Mesendoderm (in vitro differentiated cells): ENCODE measurements at places on chromosomes 2 and 18.

DNA sequence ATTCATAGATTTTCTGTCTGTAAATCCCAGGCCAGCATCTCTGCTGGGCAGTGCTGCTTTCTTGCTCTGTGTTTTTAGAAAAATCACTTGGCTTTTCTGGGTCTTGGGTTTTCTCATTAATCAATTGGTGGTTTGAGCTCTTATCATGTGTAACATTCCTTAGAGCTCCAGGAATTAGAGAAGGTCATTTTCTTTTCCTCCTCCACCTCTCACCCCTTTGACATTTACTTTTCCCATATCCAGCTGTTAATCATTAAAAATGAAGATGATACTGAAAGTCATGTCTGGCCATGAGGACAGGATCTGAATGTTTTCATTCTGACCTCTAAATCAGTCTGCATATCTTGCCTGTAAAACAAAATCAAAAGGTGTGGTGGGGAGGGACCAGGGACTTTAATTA lies 111.0 kb downstream of the LRRTM1 start:
- DNase-seq, result peak; percentile 68

DNA sequence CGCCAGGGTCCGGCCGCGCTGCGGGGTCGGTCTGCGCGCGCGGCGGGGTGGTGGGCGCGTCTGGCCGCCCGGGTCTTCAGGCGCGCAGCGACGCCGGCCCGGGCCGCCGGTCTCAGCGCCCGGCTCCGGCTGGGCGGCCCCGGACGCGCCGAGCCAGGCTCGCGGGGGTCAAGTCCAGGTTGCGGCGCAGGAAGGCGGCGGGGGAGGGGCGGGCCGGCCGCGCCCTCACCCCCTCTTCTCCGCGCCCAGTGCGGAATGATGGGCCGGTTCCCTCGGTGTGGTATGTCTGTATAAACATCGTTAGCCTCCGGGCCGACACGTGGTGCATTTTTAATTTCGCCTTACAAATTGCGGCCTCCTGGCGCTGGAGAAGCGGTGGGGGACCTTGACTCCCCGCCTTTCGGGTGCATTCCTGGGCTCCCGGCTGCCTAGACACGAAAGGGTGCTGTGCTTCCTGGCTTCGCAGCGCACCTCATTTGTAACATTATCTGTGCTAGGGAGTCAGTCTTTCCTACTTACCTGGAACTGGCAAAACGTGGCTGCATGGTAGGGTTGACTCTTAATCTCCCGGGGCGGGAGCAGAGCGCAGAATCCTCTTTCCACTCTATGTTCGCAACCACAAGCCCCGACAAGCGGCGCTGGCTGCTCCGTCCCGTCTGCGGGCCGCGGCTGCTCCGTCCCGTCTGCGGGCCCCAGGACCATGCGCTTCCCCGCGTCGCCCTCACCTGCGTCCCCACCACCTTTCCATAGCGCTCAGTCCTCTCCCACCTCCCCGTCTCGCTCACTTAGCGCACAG lies 69.0 kb downstream of the CTAGE1 start:
- DNase-seq, result peak; percentile 76

GRCh38 chr2:222024932-222025880 lies 273.6 kb downstream of the PAX3 start:
- DNase-seq, result peak; percentile 85

DNA sequence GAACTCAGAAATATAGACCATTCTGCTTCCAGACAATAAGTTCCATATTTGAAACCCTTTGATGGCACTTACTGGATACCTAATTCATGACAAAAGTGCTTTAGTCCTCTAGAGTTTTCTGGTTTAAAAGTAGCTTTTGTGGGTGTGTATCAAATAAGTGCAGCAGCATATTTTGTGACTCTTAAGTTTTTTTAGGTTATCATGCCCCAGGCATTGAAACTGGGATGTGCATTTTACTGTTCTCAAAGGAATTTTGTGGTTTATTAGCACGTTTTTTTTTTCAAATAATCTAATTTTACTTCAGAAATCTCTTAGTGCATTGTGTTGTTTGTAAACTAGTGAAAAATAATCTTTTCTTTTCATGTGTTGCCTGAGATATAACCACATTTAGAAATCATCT lies 1.5 kb downstream of the XRCC5 start:
- DNase-seq, result no peak

DNA sequence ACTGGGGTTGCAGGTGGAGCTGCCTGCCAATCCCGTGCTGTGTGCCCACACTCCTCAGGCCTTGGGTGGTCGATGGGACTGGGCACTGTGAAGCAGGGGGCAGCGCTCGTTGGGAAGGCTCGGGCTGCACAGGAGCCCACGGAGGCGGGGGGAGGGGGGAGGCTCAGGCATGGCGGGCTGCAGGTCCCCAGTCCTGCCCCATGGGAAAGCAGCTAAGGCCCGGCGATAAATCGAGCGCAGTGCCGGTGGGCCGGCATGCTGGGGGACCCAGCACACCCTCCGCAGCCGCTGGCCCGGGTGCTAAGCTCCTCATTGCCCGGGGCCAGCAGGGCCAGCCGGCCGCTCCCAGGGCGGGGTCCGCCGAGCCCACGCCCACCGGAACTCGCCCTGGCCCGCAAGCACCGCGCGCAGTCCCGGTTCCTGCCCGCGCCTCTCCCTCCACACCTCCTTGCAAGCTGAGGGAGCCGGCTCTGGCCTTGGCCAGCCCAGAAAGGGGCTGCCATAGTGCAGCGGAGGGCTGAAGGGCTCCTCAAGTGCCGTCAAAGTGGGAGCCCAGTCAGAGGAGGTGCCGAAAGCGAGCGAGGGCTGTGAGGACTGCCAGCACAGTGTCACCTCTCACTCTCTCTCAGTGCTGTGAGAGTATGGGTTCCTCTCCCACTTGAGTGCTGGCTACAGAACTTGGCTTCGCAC lies 1210.6 kb upstream of the NXPH2 start:
- DNase-seq, result no peak

GRCh38 chr2:73886357-73886756 lies 6.5 kb upstream of the ACTG2 start:
- DNase-seq, result no peak

DNA sequence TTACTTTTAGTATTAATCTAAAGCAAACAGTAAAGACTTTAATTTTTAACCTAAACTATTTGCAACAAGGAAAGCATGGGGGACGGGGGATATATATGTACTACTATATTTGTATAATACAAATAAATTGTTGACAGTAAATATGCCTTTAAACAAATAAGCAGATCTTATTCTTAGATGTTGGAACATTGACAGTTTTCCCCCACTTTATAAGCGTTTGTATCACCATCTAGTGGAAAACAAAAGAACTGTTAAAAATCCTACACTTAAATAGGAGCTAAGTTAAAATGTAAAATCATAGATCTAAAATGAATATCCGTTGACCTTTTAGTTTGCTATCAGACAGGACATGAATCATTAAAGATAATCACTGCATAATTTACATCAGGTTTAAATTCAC lies 50.0 kb downstream of the RBBP8 start:
- peak; percentile 34 for DNase-seq

DNA sequence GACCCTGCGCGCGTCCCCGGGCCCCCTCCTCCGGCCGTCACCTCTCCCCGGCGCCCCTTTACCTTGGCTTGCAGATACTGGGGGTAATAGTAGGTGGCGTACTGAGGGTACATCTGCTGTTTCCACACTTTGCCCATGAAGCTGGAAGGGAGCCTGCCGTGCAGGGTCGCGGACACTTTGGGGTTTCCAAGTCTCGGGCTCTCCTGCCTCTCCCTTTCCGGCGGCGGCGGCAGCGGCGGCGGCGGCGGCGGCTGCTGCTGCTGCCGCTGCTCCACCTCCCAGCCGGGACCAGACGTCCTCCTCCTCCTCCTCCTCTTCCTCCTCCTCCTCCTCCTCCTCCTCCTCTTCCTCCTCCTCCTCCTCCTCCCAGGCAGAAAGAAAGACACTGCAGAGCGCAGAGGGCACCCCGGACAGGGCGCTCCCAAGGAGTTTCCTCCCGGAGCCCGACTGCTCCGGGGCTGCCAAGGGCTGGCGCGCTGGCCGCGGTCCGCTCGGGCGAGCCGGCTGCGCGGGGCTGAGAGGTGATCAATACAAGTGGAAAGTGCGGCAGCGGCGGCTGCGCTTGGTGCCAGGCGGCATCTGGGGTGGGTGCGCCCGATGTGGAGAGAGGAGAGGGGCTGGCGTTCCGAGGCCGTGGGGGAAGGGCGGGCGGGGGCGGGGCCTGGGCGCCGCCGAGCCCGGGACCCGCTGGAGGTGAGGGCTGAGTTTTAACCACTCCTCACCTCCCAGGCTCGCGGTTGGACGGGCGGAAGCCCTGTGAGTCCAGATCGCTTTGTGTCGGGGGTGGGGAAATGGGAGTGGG lies at the start of gene RBMS1:
TSS of gene RBMS1 (minus strand) at position 581 of the 802 bp plus-strand sequence. CDS start at position 137, 444 bp downstream.
- DNase-seq, result peak; percentile 85

DNA sequence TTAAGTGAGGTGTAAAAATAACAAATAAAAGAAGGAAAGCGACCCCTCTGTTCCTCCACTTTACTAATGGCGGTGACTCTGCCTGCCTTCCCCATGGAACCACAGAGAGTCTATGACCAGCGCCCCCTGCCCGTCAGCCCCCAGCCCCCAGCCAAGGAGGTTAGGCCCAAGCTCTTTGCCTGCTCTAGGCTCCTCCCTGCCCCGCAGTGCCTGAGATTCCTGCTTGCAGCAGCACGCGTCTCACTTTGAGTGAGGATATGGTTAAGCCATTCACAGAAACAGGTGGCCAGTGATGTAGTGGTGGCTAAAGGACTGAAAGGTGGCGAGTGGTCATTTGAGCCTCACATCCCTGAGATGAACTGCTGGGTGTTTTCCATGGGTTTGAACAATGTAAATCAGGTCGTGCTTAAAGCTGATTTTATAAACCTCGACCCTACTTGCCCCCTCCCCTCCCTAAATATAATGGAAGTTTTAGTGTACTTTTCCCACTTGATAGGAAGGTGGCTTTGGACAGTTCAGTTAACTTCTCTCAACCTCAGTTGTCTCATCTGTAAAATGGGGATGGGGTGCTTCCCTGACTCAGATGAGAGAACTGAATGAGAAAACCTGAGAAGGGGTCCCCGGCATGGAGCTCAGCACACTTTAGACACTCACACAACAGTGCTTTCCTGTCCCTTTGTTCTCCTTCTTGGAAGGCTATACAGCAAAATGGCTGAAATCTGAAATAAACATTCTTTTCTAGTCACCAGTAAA lies 46.5 kb downstream of the IL1RL2 start:
- peak; percentile 51 for DNase-seq

DNA sequence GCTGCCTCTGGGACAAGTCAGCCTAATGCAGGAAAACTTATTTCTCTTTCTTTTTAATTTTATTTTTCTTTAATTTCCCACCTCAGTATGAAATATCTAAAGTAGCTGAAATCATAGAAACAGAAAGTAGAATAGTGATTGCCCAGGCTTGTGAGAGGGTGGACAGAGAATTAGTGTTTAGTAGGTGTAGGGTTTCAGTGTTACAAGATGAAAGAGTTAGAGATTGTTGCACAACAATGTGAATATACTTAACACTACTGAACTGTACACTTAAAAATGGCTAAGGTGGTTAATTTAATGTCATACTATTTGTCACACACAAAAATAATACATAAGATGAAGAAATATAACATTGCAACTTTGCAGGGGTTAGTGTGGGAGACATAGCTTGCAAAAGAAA lies 80.8 kb downstream of the NAT8 start:
- DNase-seq, result no peak

GRCh38 chr18:43886341-43886740 lies 609.1 kb upstream of the SYT4 start:
- no peak for DNase-seq

GRCh38 chr18:68734308-68734707 lies 19.4 kb upstream of the TMX3 start:
- DNase-seq, result no peak

GRCh38 chr2:66318009-66318561 lies 116.8 kb upstream of the MEIS1 start:
- peak; percentile 42 for DNase-seq

DNA sequence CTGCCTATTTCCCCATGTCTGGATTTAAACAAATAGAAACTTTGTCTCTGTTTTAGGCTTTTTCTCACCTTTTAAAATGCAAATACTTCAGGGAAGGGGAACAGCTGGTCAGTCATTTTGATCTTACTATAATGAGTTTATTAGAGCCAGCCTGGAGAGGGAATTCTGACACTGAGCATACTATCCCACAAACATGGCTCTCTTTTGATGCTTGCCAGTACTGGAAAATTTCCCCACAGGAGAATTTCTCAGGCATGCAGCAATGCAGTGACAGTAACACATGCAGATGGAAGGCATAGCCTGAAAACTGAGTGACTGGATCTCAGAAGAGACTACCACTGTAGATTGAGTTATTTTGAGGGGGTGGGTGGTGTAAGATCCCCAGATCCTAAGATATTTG lies 974.3 kb upstream of the CELF4 start:
- DNase-seq, result no peak

GRCh38 chr2:206343816-206344215 lies 69.4 kb downstream of the ZDBF2 start:
- DNase-seq, result no peak

- no peak for DNase-seq
Observed at GRCh38 chr18:10752382-10752781, 226.6 kb downstream of the NAPG start.

GRCh38 chr2:48938231-48938630 lies 182.7 kb upstream of the LHCGR start:
- no peak for DNase-seq

- peak; percentile 87 for DNase-seq
Observed at GRCh38 chr2:133886735-133887675, 318.7 kb upstream of the NCKAP5 start.

DNA sequence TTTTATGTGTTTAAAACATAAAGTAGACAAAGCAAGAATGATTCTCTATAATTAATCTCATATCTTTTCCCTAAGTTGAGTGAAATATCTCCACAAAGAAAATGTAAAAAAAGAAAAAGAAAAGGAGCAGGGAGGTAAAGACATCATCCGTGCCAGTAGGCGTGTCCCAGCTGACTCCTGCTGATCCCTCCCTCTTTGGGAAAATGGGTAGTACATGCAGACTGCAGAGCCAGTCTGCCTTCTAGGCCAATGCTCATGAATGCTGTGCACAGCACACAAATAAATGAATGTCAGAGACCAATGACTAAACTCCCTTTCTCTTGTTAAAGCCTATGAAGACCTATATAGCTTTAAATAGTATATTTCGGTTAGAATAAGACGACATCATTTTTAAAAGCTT lies 64.7 kb downstream of the RAPH1 start:
- DNase-seq, result no peak

GRCh38 chr2:14524803-14525080 lies 107.8 kb upstream of the LRATD1 start:
- no peak for DNase-seq

GRCh38 chr18:51751901-51752300 lies 554.4 kb upstream of the MEX3C start:
- DNase-seq, result no peak

DNA sequence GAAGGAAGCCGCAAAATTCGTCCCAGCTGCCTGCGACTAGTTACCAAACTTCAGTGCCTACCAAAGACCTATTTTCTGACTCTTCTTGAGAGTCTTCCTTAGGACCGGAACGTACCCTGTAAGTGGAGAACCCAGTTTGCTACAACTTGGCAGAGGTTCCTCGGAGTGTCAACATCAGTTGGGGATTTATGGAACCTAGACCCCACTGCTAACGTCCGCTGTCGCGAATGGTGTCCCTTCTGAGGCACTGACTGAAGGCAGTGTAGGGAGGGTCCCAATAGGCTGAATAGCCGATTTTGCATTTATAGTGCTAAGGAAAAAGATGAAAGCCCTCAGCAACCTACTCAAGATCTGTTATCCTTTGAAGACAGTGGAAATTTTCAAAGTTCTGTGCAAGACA lies 568 bp upstream of the STK17B start:
- no peak for DNase-seq
